Kidney capillary endothelial cell (primary cell): ENCODE measurements at places on chromosomes 5 and 9.

DNA sequence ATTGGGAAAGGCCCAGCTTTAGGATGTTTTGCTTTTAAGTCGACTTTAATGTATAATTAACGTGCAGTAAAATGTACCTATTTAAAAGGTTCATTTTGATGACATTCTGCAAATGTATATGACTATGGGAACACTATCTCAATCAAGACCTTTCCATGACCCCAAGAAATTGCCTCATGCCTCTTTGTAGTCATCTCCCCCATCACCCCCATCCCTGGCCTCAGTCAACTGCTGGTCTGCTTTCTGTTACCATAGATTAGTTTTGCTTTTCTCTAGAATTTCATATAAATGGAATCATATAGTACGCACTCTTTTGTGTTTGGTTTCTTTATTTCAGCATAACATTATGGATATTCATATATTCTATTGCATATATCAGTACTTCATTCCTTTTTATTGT lies 80.7 kb upstream of the C9orf72 start:
- no peak for DNase-seq

- DNase-seq, result no peak
These were observed 135.6 kb downstream of the DMRTA1 start for GRCh38 chr9:22582221-22582620.

- DNase-seq, result no peak
These were observed 65.4 kb upstream of the DHFR start for GRCh38 chr5:80720181-80720580.

DNA sequence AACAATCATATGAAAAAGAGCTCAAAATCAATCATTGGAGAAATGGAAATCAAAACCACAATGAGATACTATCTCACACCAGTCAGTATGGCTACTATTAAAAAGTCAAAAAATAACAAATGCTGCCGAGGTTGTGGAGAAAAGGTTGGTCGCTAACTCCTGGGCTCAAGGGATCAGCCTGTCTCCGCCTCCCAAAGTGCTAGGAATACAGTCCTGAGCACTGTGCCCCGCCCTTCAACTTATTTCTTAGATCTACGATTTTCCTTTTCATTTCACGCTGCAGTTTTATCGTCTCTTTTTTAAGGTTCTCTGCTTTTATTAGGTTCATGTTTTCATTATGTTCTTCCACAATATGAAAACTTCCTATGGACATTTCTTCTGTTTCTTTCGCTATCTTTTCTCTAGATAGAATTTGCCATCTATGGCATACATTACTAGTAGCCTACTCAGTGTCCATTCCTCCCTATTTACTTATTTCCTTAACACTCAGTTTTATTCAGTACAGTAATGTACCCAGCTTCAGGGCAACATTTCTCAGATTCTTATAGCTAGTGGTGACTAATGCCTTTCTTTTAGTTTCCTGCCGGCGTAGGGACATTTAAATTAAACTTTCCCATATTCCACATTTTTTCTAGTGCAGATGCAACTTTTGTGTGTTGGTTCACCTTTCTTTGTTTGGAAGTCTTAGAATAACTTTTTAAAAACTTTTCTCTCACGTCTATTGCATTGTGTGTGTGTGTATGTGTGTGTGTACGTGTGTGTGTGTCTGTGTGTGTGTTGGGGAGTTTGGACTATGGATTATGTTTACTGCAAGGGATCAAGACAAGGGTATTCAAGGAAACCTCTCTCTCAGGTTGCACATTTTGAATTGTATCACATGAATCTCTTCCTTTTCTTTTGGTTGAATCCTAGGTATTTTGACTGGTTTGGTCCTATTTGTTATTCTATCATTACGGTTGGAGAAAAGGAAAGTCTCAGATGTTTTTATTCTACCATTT lies 21.6 kb upstream of the FBN2 start:
- DNase-seq, result no peak

DNA sequence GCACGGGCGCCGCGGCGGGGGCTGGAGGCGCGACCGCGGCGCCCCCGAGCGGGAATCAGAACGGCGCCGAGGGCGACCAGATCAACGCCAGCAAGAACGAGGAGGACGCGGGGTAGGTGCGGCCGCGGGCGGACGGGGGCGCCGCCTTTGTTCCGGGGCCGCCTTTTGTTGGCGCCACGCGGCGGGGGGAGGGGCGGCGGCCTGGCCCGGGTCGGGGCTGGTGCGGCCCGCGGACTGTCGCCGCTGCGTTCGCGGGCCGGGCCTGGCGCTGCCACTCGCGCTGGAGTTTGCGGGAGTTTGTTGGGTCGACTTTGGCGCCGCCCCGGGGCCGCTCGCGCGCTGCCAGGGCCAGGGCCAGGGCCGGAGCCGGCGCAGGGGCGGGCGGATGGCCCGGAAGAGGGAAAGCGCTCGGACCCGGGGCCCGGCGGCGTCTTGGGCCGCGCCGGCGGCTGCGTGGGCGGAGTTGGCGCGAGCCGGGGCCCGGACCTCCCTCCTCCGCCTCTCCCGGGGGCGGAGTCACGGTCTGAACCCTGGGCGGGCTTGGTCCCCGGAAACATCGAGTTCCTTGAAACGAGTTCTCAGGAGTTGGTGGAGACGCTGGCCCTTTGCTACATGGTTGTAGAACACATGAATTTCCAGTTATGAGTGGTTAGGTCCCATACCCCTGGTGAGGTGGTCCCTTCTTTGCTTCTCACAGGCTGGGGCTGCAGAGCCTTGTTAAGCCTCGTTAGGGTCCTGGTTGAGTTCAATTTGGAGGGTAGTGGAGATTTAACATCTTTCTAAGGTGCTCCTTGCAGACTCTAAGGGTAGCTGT lies 809 bp downstream of the HNRNPAB start:
- no peak for DNase-seq

DNA sequence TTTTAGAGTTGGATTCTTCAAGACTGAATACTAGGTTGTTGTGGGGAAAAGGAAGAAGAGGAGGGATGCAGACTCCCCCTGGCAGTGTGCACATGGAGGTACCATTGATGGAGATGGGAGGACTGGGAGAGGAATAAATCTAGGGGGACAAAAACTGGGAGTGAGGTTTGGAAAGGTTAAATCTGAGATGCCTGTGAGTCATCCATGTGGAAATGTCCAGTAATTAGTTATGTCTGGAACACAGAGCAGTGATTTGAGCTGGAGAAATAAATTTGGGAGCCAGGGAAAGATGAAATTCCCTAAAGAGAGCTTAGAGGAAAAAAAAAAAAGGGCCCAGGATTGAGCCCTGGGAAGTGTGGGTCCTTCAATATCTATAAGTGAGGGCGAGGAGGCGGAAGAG lies 8.0 kb upstream of the CCIN start:
- no peak for DNase-seq

DNA sequence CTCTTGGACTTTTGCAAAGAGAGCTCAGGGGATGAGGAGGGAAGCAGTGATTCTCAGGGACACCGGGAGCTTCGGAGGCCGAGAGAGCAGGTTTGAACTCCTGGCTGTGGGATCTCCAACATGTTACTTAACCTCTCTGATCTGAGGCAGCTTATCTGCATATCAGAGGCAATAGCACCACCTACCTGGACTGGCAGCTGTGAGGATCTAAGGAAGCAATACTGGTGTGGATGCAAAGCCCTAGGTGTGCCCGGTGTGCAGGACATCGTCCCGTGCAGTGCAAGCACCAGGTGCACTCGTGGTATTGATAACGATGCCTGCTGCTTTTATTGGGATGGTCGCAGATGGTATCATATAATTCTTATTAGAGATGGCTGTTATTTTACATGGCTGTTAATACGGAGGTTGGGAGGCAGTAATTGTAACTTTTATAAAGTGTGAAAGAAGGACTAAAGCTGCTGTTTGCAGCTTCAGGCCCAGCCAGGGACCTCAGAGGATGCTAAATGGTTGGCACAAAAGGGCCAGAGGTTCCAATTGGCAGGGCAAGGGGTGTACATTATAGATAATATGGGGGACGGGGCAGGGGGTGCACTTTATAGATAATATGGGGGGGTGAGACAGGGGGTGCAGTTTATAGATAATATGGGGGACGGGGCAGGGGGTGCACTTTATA lies 14.9 kb downstream of the COL5A1 start:
- DNase-seq, result no peak

GRCh38 chr9:99169982-99170761 lies 51.6 kb downstream of the ALG2 start:
- no peak for DNase-seq

DNA sequence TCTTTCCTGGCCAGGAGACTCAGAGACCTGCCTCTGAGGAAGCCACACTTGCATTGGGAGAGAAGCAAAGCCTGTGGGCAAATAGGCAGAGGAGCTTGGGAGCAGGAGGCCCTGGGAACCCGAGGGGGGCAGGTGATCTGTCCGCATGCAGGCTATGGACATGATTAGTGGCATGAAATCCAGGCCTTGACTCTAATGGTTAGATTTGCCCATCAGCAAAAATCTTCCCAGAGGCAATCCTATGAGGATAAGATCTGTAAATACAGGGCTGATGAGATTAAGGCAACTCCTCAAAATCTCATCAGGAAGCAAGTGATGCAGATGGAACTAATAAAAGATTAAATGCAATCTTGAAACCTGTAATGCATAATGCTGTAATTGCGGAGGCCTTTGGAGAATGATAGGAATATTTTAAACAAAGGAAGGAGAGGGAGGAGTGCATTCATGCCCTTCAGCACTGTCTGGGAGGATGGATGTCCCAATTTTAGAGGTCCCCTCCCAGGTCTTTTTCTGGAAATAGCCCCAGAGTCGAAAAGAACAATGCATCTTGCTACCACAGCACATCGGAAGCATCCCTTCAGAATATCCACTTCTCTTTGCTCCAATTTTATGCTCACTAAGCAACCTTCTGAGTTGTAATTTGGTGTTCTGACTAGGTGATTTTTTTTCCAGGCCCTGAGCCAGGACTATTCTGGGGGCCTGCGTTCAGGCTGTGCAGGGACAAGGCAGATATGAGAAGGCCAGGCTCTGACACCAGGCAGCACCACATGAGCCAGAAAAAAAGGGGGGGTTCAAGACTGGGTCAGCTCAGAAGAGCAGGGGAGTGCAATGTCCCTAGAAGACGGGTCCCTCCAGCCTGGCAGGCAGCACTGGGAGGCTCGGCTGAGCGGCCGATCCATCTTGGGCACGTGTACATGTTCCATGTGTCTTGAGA lies 66.5 kb downstream of the MED10 start:
- no peak for DNase-seq

- DNase-seq, result no peak
These were observed 10.3 kb downstream of the SLC28A3 start for GRCh38 chr9:84330246-84330645.

GRCh38 chr5:150242251-150242894 lies 47.2 kb downstream of the CAMK2A start:
- no peak for DNase-seq

- DNase-seq, result no peak
These were observed 91.1 kb downstream of the ZNF608 start for GRCh38 chr5:124655251-124655917.

- DNase-seq, result no peak
These were observed 13.2 kb upstream of the LNPEP start for GRCh38 chr5:96922499-96923244.

DNA sequence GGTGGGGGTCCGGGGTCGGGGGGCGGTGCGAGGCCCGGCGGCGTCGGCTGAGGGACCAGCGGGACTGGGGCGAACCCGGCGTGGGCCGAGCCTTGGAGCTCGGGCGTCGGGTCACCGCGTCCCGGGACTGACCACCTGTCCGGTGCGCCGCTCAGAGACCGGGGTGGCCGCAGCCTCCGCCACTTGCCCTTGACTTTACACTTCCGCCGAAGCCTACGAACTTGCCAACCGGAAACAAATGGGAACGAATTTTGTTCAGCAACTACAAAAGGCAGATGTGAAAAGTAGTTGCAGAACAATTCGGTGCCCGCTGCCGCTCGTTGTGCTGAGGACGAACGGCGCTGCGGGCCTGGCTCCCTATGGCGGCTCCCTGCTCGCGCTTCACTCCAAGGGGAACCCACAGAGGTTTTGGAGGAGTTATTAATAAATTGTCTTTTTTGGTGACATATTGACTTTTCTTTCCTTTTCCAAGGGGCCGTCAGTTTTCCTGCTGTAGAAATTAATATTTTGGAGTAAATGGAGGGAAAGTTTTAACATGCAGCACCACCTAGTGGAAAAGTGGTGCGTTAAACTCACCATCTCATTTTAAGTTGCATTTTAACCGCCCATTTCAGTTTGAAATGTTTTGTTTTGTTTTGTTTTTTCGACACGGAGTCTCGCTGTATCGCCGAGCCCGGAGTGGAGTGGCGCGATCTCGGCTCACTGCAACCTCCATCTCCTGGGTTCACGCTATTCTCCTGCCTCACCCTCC lies 490 bp downstream of the PCBD2 start:
- DNase-seq, result peak; percentile 75

DNA sequence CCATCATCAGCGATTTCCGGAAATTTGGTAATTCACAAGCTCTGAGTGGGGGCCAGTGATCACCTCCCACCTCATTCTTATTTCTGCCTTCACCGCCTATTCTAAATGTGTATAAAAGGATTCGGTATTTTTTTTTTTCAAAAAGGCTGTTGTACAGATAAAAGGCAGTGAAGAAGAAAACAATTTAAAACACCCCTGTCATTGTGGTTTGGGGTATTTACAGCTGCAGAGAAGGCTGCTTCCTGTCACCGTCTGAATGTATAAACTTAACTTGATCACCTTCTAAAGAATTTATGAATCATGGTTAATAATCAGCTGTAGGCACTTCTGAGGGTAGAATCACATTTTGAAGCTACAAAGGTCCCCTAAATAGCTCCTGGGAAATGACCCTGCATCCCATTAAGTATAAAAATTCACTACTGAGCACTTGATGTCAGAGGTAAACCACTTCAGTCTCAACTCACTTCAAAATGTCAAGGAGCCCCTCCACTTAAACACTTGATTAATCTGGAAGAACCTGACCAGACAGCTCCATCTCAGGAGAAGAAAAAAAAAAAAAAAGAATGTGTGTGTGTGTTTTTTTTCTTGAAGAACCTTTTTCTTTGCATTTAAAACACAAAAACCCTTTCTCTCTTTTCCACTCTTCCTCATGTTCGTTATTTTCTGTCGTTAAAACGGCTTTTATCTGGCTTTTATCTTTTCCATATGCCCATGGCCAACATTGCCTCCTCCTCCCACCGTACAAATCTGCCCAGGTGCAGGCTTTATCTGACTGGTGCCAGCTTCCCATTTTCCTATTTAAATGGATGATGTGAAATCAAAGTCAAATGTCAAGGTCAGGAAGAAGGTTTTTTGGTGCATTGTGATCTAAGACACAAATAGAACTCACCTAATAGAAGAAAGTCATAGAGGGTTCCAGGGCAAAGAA lies 291.2 kb downstream of the IRX1 start:
- no peak for DNase-seq

GRCh38 chr5:116650964-116651363 lies 76.3 kb upstream of the SEMA6A start:
- DNase-seq, result no peak
